Esophagus muscularis mucosa (tissue), 4 donors: ENCODE measurements at places on chromosomes 6 and 20. TPM values are rescaled to one million over a fixed set of nuclear protein-coding genes. Genes with fewer than 3 reads are reported as not detected.

The PRR18 gene
- total RNA-seq: not detected

- no peak overlapping the region for H3K27ac ChIP-seq
- no peak overlapping the region for H3K4me3 ChIP-seq
- peaks cover 6% of the 10 kb centered on the region for H3K4me1 ChIP-seq
- no peak for DNase-seq
- no peaks in the 10 kb centered on the region for H3K36me3 ChIP-seq
Measured at GRCh38 chr6:54094786-54095185, 16.5 kb upstream of the MLIP start.

GRCh38 chr6:48597951-48598350 is 487.0 kb upstream of the PTCHD4 start:
- no peak overlapping the region for H3K4me3 ChIP-seq
- DNase-seq: no peak
- H3K4me1 ChIP-seq: no peaks in the 10 kb centered on the region
- no peaks in the 10 kb centered on the region for H3K27me3 ChIP-seq

DNA sequence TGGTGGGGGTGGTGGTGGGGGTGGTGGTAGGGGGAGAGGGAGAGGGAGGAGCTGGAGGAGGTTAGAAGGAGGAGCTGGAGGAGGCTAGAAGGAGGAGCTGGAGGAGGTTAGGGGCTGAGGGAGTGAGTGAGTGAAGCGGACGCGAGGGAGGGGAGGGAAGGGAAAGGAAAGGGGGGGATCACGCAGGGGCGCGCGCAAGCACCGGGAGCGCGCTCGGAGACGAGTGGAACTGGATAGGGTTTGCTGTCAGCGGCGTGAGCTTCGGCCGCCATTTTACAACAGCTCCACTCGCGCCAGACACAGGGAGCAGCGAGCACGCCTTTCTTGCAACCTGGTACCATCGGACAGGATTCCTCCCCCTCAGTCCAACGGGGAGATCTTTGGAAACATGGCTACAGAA is 90.5 kb upstream of the FERMT1 start:
- DNase-seq: no peak
- H3K27me3 ChIP-seq: no peaks in the 10 kb centered on the region

DNA sequence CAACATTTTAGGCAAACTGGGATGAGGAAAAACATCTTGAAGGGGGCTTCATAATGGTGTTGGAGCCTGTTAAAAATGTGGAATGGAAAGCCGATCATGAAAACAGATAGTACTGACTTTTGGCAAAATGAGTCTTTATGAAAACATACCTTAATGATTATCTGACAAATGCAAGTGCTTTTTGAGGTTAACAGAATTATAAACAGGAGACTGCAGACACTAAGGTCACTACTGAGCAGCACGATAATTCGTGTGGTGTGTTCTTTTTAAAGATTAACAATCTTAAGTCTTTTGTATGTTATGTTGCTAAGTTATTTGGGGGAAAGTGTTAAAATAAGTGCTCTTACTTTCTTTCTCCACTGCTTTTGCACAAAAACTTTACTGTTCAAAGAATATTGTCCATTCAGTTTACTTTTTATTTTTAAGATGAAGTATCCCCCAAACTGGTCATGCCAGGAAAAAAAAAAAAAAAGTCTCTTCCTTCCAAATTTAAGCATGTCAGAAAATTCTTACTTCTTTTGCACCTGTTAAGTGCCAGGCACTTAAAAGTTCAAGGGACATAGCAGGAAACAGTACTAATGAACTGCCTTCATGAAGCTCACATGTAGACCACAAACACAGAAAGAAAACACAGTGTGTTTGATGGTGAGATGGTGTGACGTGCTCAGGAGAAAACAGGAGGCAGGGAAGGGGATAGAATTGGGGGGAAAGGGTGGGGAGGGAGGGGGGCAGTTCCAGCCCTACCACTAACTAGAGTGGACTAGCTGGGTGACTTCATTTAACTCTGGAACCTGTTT is 73.2 kb downstream of the CDYL start:
- H3K36me3 ChIP-seq: no peaks in the 10 kb centered on the region
- H3K4me3 ChIP-seq: no peak overlapping the region
- H3K4me1 ChIP-seq: peaks cover 20% of the 10 kb centered on the region
- no peak for DNase-seq
- H3K27ac ChIP-seq: no peak overlapping the region

The OVOL2 gene
- not detected for total RNA-seq

The HSPA1L gene
- 2.2 TPM for total RNA-seq

DNA sequence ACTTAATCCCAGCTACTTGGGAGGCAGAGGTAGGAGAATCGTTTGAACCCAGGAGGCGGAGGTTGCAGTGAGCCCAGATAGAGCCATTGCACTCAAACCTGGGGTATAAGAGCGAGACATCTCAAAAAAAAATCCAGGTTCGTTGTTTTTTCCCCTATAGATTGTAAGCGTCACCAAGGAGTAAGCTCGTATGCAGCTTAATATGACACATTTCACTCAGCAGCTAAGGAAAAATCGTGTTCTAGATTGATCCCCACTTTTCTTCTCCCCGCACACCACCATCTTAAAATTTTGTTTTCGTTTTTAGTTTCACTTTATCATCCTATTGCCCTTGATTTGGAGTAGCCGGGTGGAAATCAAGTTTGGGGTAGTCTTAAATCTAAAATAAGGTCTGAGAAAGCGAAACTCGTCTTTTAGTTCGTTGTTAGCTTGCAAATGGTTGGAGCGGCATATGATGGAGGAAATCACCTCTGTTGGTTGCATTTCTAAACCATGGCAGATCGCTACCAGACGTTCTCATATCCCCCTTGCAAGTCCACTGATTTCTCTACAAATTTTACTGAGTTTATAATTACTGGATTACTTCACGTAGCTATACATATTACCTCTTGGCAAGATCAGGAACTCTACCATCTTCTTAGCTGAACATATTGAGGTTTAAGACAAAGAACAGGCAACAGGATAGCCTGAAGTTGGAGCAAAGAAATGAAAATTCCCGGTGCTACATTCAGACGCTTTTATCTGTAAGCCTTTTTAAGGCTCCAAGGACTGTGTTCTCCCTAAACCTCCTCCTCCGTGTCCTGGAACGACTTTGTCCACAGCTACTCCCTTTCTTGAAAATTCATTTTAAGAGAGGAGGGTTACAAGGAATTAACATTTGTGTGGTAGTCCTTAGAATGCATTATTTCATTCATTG is 91.1 kb upstream of the BTN3A2 start:
- peaks cover 30% of the 10 kb centered on the region for H3K4me1 ChIP-seq
- peak overlapping the region; percentile 88 for H3K27ac ChIP-seq
- peaks cover 27% of the 10 kb centered on the region for H3K27me3 ChIP-seq
- H3K36me3 ChIP-seq: no peaks in the 10 kb centered on the region
- DNase-seq: no peak
- H3K4me3 ChIP-seq: peak overlapping the region; percentile 51

DNA sequence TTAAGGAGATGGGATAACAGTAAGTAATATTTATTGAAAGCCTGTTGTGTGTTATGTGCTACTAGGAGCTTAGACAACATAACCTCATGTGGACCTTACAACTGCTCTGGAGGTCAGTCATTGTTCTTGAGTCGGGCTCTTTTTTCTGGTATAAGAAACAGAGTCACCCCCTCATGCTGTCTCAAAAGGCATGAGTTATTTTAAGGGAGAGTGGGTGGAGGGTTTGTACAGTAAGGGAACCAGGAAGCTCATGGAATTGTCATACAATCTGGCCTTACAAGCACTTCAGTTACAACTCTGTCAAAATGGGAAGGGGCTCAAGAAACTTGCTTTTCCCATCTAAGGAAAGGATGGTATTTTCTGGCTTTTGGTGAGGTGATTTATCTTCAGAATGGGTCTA is 16.5 kb upstream of the DSE start:
- no peak overlapping the region for H3K27ac ChIP-seq
- no peaks in the 10 kb centered on the region for H3K36me3 ChIP-seq
- no peaks in the 10 kb centered on the region for H3K27me3 ChIP-seq
- H3K4me1 ChIP-seq: peaks cover 13% of the 10 kb centered on the region
- no peak overlapping the region for H3K4me3 ChIP-seq

DNA sequence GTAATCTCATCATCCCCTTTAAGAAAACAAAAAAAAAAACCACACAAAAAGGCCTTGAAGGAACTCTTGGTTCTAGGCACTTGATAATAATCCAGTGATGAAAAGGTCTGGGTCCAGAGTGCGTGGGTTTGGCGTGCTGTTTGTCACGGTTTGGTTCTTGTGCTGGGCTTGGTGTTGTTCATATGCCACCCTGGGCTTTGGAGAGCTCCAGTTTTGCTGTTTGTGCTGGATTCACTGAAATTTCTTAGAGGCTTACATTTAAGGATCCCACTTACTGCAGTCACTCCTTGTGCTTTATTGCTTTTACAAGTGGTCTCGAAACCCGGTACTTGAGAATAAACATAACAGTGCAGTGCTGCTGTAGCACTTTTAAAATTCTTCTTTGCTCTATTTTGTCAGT is 68.8 kb upstream of the XRN2 start:
- peaks cover 8% of the 10 kb centered on the region for H3K4me1 ChIP-seq
- no peak for DNase-seq
- no peak overlapping the region for H3K4me3 ChIP-seq
- no peaks in the 10 kb centered on the region for H3K27me3 ChIP-seq

The CASS4 gene
- 6.6 TPM for total RNA-seq

DNA sequence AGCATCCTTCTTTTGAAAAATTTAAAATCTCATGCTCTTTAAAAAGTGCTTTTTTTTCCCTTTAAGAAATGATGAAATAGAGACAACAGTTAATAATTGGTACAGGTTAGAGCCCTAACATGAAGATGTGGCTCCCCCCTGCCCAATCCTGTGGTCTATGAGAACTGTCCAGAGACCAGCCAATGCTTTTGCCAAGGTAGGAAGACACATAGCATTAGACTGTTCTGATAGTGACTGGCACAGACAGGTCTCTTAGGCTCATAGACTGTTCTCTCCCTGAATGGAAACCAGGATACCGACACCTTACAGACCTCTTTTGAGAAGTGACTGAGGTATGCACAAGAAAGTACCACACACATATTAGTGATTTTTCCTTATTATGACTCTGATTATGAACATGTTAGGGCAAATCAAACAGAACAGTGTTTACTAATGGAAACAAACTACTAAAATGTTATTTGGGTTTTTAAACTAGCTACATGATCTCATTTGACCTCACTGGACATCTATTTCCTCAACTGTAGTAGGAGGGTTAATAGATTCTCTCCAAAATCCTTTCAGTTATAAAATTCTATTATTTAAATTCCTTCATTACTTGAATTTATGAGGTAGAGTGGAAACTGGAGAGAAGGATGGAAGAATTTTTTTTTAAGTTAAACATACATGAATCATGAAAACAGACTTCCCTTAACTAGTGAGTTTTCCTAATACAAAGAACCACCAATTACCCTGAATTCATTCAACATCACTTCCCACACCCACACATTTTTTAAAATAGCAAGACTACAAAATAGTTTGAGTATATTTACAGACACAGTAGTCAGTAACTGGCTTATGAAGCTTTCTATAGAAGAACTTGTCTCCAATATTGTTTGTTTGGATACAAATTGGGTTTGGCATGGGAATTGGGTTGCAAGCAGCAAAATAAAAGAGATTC is 120.4 kb downstream of the OGFRL1 start:
- H3K27me3 ChIP-seq: no peaks in the 10 kb centered on the region
- peaks cover 86% of the 10 kb centered on the region for H3K4me1 ChIP-seq
- H3K27ac ChIP-seq: no peak overlapping the region
- no peak for DNase-seq
- no peaks in the 10 kb centered on the region for H3K36me3 ChIP-seq
- H3K4me3 ChIP-seq: no peak overlapping the region

The VGLL2 gene
- not detected for total RNA-seq

The ACTL10 gene
- 2.5 TPM for total RNA-seq

GRCh38 chr20:1950836-1951235 is 43.0 kb downstream of the PDYN start:
- H3K4me1 ChIP-seq: peaks cover 16% of the 10 kb centered on the region
- H3K4me3 ChIP-seq: no peak overlapping the region
- peaks cover 6% of the 10 kb centered on the region for H3K27me3 ChIP-seq
- H3K27ac ChIP-seq: no peak overlapping the region
- DNase-seq: no peak

GRCh38 chr20:51413857-51414256 is 128.7 kb downstream of the NFATC2 start:
- peaks cover 12% of the 10 kb centered on the region for H3K4me1 ChIP-seq
- no peak overlapping the region for H3K4me3 ChIP-seq
- no peaks in the 10 kb centered on the region for H3K36me3 ChIP-seq
- DNase-seq: no peak
- no peaks in the 10 kb centered on the region for H3K27me3 ChIP-seq

DNA sequence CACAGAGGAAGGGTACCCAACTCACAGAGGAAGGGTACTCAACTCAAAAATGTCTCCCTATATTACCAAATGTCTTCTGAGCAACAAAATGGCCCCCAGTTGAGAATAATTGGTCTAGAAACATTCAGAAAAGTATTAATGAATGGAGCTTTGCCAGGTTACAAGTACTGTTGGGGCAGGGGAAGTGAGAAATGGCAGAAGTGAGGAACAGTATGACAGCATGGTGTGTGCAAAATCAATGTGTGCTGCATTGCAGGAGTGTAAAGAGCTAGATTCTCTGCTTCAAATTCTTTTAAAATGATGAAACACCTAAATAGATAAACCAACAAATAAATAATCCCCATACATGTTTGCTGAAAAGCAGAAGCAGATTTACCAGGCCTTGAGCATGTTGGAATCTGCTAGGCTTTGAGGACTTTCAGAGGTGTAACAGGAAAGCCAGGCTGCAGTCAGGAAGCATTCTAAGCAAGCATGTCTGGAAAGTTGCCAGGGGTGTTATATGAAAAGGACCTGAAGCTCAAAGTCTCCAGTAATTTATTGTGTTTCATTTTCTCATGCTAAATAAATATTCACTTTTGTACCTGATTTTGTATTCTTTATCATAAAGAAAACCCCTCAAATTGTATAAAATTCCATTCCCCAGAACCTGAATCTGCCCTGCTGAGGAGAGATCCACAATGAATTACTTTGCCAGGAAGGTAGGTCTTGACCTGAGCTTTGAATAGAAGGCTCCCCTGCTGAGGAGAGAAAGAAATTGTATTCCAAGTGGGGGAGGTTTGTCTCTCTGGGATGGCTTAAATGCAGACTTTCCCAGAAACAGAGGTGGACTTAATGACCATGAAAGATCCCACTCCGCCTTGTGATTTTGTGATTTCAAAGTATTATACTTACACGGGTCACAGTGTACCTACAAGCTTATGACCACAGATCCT is 265.0 kb upstream of the MARCKS start:
- peaks cover 25% of the 10 kb centered on the region for H3K4me1 ChIP-seq
- no peak overlapping the region for H3K4me3 ChIP-seq
- H3K27me3 ChIP-seq: no peaks in the 10 kb centered on the region
- H3K36me3 ChIP-seq: no peaks in the 10 kb centered on the region
- H3K27ac ChIP-seq: no peak overlapping the region

The CCR6 gene
- not detected for total RNA-seq
